ENCODE measurements at places on chromosomes 13 and 19. TPM values are rescaled to one million over a fixed set of nuclear protein-coding genes. Genes with fewer than 3 reads are reported as not detected.

DNA sequence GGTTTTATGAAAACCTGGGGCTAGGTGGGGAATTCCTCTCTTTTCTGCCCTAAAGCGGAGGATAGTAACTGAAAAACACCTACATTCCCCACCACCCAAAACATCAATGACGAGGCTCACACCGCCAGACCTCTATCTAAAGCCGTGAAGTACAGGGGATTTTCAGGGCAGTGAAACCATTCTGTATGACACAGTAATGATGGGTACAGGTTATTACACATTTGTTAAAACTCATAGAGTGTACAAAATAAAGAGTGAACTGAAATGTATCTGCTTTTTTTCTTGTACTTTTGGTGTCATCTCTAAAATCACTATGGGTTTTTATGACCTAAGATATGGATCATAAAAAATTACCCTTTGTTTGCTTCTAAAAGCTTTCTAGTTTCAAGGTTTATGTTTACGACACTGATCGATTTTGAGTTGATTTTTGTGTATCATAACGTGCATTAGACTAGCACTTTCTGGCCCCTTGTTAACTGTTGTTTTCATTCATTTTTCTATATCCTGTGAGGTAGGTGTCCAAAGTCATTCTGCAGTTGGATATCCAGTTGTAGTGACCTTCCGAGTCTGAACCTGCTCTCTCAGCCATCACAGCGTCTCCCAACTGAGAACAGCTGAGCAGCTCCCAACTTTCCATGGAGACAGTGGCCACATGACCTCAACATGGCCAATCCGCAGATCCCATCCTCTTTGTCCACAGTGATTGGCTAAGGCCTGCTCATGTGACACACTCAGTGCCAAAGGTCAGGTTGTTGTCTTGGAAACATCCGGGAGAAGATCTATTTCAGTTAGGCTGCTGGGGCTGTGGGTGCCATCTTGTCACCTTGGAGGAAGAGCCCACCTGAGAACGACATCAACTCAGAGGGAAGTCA lies 10.3 kb downstream of the MBD3L2B start:
- DNase-seq, result peak; percentile 81
- no peaks in the 10 kb centered on the region for H3K27me3 ChIP-seq
- no peak overlapping the region for H3K27ac ChIP-seq
- no peak overlapping the region for H3K4me3 ChIP-seq
- H3K36me3 ChIP-seq, result no peaks in the 10 kb centered on the region

- H3K36me3 ChIP-seq, result no peaks in the 10 kb centered on the region
- no peaks in the 10 kb centered on the region for H3K4me1 ChIP-seq
- no peak overlapping the region for H3K4me3 ChIP-seq
- DNase-seq, result no peak
- H3K27ac ChIP-seq, result no peak overlapping the region
Observed at GRCh38 chr13:31722673-31723072, 16.7 kb upstream of the RXFP2 start.

- DNase-seq, result peak; percentile 56
- H3K36me3 ChIP-seq, result no peaks in the 10 kb centered on the region
- H3K27me3 ChIP-seq, result no peaks in the 10 kb centered on the region
- H3K4me3 ChIP-seq, result no peak overlapping the region
- H3K4me1 ChIP-seq, result peaks cover 27% of the 10 kb centered on the region
Observed at GRCh38 chr19:18478545-18479311, 40.8 kb upstream of the ISYNA1 start.

RFXANK gene
- total RNA-seq, result 35.1 TPM

GRCh38 chr19:34317311-34317927 lies 47.6 kb upstream of the GPI start:
- peaks cover 33% of the 10 kb centered on the region for H3K4me1 ChIP-seq
- H3K36me3 ChIP-seq, result no peaks in the 10 kb centered on the region
- no peaks in the 10 kb centered on the region for H3K27me3 ChIP-seq

DNA sequence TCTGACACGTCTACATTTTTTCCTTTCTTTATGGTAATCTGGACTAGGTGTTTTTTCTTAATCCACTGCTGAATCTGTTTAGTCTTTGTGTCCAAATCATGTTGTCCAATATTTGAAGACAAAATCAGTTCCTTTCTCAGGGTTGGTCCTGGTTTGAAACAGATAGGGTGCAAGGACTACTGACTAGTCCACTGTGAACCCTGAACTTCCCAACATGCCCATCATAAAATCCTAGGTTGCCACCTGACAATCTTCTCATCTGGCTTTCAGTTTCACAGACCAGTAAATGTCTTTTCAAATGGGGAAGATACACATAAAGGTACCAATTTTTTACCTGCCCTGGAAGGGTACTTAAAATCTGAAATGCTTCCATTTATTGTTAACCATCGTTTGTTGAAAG lies 12.7 kb downstream of the GTF3A start:
- H3K4me3 ChIP-seq, result no peak overlapping the region
- no peaks in the 10 kb centered on the region for H3K27me3 ChIP-seq
- no peaks in the 10 kb centered on the region for H3K36me3 ChIP-seq

DNA sequence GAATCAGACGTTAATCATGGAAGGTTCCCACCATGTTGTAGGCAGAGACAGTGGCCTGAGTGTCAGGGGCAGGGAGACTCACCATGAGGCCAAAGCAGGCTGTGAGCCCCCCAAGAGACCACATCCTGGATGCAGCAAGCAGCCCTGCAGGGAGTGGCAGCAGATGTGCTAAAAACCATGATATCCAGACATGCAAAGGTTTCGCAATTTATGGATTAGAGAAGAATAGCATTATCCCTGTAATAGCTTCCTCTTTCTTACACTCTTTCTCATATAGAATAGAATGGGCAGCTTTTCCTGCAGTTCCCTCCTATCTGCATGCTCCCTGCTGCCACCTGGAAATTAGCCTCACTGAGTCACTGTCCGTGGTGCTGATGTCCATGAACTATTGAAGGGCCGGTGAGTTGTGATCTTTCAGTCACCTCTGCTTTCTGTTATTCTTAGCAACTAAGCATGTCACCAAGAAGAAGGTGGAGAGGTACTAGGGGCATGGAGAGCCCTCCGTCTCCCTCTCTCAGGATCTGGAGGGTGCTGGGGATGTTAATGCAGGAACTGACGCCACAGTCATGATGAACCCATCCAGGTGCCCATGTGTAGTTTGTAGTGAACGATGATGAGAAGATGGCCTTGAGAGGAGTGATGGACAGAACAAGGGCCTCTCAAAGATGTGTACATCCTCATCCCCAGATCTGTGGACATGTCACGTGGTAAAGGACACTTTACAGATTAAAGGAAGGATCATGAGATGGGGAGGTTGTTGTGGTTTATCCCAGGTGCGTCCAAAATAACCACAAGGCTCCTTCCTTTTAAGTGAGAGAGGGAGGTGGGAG lies 9.9 kb downstream of the CEACAM4 start:
- no peak overlapping the region for H3K27ac ChIP-seq
- H3K36me3 ChIP-seq, result no peaks in the 10 kb centered on the region
- DNase-seq, result no peak

Data from testis (tissue), 5 donors.